ENCODE measurements at places on chromosomes 2 and 18.

DNA sequence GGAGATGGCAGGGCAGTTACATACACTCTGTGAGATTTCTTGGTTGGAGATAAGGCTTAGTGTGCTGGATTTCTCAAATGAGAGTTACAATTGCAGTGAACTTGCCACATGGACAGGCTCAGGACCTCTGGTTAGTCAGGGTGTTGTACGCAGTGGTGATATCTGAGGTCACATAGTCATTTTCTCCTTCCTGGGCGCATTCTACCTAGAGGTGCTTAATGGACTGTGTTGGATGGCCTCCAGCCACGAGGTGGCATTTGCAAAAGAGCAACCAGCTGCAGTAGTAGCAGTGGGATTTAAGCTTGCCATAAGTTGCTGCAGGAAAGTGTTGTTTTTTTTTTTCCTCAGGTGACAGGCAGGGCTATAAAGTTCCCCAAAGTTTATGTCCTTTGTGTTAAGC lies 173.8 kb upstream of the TMEM200C start:
- peak; percentile 21 for DNase-seq

- DNase-seq = no peak
Measured at GRCh38 chr2:10985260-10985659, 73.5 kb downstream of the KCNF1 start.

DNA sequence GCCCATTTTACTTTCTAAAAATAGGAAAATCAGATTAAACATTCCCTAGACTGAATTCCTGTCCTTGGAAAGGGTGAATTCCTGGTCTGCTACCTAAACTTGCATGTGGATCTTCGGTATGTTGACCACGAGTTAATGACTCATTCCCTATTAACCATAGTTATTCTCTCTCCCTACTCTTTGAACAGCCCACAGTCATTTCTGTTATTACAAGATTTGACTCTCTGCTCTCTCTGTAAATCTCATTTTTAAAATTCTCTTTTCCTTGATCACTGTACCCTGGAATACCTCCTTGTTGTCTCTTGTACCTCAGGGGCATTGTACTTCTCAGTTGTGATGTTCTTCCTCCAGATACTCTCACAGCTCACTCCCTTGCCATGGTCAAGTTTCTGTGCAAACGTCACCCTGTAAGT lies 92.0 kb upstream of the GULP1 start:
- no peak for DNase-seq

DNA sequence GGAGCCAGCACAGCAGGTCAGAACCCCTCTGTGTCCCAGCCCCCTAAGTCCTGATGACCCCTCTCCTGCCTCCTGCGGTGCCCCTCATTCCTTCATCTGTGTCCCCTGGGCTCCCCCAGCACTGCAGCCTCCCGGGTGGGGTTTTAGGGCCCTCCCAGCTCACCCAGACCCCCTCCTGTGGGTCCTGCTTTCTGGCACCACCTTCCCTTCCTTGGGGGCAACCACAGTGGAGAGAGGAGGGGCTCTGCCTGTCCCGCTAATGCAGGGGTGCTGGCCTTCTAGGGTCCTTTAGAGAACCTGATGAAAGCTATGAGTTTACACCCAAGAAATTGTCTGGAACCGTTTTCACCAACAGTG lies 42.7 kb upstream of the ALPP start:
- no peak for DNase-seq

DNA sequence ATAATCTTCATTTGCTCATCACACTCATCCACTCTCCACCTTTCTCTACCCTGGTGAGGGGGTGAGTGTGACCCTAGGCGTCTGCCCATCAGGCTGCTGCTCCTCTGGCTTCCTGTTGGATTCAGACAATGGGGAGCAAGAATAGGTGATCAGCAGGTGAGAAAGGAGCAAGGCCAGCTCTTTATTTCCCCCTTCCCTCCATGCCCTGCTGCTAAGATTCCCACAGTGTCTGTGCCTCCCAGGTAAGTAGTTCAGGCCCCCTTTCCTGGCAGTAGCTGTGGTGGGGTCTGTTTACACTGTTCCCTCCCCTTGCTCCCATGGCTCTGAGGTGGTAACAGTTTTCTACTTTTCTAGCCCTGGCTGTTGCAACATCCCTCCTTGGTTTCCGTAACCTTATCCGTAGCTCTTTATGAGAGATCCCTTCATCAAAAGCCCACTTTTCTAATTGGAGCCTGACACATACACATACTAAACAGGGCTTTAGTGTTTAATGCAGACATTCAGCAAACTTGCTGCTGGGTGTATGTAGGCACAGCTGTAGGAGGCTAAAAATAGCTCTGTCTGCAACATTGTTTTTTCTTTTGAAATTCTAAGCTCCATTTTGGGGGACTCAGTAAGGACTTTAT lies 27.5 kb downstream of the MAP2 start:
- DNase-seq = no peak

DNA sequence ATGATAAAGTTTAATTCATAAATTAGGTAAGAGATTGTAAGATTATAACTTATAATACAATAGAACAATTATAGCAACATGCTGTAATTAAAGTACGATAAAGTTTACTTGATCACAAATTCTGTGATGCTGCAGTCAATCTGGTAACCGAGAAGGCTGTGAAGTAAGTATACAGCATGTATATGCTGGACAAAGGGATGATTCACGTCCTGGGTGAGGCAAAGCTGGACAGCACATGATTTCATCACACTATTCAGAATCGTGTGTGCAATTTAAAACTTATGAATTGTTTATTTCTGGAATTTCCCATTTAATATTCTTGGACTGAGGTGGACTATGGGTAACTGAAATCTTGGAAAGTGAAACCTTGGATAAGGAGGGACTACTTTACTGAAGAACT lies 522.2 kb upstream of the CNTNAP5 start:
- DNase-seq = no peak

- no peak for DNase-seq
Measured at GRCh38 chr2:152655880-152656279, 61.4 kb downstream of the PRPF40A start.

- no peak for DNase-seq
Measured at GRCh38 chr2:50476174-50476573, 555.8 kb downstream of the NRXN1 start.

DNA sequence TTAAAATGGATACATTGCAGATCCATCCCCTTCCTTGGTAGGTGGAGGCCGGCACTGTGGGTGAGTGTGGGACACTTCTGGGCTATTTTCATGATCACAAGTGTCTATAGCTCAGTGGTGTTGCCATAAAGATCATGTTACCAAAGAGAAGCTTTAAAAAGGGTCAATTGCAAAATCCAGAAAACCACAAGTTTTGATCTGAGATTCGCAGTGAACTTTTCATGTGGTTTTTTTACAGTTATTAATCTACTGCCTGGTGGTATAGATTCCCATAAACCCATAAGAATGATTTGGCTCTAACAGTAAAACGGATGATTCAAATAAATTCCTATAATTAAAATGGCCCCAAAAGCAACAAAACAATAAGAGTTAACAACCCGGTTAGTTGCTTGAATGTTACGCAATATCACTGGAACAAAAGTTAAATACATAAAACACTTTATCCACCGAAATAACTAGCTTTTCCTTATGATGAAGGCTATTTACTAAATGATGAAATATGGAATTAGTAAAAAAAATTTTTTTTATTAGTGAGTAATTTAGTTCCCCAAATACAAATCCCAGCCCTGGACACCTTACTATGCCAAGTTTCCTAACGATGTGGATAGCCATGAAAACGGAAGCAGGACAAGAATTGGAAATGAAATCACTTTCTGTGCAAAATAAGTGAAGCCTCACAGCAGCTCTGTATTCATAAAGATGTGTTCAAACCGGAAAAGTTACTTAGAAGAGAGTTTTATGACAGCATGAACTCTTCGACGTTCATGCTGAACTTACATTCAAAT lies 95.6 kb upstream of the THOC1 start:
- no peak for DNase-seq

GRCh38 chr2:223096235-223096970 lies 44.4 kb downstream of the KCNE4 start:
- DNase-seq = no peak

DNA sequence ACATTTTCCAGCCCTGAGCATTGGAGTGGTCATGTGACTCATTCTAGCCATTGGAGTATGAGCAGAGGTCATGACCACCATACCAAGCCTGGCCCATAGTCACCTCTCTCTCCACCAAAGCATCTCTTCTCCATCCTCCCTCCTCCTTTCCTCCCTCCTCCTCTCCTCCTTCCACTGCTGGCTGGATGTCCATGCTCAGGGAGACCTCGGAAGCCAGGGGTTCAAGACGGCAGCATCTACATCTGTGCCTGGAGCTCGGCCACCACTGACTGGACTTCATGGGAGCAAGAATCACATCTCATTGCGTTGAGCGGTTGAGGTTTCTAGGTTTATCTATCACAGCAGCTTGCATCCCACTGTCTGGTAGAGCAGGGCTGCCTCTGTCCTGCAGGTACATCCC lies 252.4 kb downstream of the NDUFA10 start:
- DNase-seq = no peak

- no peak for DNase-seq
Measured at GRCh38 chr18:50819027-50819727, 639 bp downstream of the MRO start.

DNA sequence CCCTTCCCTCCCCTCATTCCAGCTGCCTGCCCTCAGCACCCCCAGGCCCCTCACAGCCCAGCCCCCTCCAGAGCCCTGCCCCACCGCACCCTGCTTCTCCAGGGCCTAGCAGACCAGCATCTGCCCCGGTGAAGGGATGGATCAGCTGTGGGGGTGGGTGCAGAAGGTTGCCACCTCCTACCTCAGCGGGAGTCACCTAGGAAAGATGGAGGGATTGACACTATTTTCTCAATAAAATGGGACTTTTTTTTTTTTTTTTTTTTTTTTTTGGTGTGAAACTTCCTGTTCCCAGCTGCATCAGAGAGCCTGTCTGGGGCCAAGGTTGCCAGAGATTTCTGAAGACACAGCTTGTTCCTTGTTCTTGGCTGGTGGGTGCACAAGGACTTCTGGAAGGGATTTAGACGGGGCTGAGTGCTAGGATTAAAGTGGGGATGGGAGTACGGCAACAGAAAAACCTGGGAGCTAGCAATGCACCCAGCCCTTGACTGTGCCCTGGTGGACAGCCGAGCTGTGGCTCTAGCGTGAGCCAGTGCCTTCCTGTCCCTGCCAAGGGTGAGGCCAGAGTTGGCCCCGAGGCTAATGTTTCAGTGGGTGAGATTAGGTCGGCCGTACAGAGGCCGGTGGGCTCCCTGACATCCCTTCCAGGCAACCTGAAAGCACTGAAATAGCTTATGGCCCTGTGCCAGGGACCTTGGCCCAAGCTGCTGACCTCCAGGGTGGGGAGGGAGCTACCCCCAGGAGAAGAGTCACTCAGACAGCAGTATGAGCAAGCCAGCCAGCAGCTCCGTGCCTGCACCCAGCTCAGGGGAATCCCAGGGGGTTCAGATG lies 4.6 kb downstream of the B3GNT7 start:
- DNase-seq = no peak

GRCh38 chr2:62199392-62200125 lies 3.6 kb downstream of the B3GNT2 start:
- DNase-seq = no peak

DNA sequence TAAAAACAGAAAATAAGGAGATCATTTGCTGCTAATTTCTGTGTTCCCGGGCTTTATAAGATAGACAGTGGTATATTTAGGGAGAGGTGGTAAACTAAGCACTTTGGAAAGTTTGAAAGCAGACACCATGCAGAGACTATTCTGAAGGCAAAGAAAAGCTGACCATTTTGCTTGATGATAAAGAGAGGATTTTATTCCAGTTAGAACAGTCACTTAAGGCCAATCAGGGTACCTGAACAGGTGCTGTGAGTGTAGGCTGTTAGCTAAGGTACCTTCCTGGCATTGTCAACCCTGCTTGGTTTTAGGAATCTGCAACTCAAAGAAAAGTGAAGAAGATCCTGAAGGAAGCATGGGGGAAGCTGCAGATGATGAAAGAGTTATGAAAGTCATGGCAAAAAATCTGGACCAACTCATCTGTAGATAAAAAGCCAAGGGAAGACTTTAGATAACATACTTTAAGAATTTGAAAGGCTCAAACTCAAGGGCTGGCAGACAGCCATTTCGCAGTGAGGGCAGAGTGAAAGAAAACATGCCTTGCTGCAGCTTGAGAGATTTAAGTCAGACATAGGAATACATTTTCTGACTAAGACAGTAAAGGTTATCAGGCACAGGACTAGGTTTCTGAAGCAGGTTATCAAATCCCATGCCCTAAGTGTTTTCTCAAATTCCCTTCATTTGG lies 80.1 kb upstream of the ARL5A start:
- no peak for DNase-seq

DNA sequence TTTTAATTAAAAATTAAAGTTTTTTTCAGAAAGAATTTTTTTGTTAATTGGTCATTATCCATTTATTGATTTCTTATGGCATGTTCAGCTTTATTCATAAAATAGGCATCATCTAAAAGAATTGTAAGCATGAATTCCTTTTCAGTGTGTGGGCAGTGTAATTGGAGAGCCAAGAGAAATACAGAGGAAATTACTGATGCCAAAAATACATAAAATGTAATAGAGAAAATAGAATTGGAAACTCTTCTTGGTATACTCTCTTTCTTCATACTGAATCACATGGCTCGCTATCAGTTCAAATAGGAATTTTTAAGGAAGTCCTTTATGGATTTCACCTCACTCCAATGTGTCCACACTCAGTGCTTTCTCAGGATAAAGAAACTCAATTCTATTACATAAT lies 663.6 kb upstream of the NRXN1 start:
- no peak for DNase-seq

Data from T-helper 2 cell (primary cell).